OCI-M1 (cell line): ENCODE measurements at places on chromosomes 2 and 18.

DNA sequence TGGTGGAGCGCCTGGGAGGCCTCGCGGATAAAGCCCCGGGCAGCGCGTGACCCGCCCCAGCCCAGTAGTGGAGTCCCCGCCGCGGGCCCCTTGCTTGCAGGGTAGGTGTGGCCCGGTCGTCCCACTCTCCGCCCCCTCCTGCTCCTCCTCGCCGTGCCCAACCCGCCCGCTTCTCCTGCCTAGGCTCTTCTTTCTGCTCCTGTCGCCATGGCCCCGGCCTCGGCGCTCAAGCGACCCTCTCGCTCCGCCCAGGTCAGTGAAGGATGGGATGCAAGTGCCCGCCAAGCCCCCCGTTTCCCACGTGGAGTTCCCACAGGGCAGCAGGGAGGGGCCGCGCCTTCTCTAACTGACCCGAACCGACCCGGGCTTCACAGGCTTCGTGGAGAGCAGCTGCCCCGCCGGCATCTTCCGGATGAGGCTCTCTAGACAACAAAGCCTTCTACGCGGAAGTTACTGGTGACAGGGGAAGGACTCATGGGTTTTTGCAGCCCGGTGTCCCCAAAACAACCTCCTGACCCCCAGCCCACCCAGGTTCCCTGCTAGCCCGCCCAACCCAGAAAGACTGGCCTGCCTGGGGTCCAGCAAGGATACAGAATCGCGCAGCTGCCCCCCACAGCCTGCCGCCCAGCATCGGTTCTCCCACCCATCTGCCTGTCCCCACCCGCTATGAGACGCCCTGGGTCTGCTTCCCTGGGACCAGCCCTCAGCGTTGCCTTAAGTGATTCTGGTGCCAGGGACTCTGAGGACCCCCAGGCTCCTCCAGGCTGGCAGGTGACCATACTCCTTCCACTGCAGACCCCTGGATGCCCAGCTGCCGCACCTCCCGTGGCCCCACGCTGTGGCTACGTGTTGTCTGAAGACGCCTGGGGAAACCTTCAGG is 32.8 kb downstream of the TTC32 start:
- DNase-seq: no peak

DNA sequence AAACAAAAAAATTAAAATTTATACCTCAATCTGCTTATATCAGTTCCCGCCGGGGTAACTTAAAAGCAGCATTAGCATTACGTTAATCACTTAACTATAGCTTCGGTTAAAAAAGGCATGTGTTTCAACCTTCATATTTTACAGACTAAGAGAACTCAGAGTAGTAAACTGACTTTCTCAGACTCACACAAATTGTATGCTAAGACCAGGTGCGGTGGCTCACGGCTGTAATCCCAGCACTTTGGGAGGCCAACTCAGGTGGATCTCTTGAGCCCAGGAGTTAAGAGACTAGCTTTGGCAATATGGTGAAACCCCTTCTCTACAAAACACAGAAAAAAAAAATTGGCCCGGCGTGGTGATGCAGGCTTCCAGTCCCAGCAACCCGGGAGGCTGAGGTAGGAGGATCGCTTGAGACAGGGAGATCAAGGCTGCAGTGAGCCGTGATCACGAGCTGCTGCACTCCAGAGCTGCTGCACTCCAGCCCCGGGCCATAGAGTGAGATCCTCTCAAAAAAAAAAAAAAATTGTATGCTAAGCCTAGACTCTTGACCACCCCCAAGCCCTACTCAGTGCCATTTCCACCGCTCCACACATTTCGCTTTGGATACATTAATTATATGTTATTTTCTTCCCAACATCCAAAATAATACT is 2.4 kb downstream of the HNRNPLL start:
- DNase-seq: peak; percentile 64

DNA sequence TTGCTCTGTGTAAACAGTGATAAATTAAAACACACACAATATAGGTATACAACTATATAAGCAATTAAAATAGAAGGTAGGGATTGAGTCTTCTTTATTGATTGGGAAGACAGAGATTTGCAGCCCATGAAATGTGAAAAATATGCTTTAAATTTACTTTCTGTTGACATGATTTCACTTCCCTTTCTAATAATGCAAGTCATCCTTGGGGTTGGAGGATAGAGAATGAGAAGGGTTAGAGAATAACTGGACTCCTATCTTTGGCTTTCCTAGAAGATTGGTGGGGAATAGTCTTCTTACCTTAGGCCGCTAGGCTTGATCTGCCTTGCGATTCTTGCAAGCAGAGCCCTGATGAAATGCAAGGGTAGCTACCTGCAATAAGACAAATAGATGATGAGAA is 339.8 kb downstream of the NYAP2 start:
- DNase-seq: peak; percentile 10

DNA sequence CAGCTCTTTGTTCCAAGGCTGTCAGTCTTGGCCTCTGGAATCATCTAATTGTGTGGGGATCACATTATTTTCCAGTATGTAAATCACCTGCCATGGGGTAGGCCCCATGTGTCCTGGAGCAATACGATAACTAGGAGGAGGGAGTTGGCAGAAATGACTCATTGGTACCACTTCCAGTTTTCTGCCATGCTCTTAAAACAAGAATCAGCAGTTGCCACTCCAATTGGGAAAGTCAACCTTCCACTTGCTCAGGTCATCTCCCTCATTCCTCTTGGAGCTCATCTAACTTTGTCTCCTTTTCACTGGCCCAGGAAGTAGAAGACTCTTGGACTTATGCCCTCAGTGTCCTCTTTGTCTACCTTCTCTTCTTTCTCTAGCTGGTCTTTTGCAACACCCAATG is 487.0 kb downstream of the SLC4A3 start:
- no peak for DNase-seq

DNA sequence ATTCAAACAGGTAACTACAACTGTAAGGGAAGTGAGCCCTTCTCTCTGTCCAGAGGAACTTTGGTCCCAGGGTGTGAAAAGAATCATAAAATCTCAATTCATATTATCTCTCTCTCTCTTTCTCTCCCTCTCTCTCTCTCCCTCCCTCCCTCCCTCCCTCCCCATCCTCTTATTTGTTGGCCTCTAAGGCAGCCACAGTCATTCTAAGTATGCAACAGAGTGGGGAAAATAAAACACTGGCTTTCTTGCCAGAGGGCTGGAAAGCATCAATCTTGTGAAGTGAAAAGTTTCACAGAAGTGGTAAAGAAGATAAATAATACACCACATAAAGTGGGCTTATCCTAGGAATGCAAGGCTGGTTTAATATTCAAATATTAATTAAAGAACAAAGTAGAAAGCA is 95.6 kb upstream of the KCNH7 start:
- DNase-seq: no peak

DNA sequence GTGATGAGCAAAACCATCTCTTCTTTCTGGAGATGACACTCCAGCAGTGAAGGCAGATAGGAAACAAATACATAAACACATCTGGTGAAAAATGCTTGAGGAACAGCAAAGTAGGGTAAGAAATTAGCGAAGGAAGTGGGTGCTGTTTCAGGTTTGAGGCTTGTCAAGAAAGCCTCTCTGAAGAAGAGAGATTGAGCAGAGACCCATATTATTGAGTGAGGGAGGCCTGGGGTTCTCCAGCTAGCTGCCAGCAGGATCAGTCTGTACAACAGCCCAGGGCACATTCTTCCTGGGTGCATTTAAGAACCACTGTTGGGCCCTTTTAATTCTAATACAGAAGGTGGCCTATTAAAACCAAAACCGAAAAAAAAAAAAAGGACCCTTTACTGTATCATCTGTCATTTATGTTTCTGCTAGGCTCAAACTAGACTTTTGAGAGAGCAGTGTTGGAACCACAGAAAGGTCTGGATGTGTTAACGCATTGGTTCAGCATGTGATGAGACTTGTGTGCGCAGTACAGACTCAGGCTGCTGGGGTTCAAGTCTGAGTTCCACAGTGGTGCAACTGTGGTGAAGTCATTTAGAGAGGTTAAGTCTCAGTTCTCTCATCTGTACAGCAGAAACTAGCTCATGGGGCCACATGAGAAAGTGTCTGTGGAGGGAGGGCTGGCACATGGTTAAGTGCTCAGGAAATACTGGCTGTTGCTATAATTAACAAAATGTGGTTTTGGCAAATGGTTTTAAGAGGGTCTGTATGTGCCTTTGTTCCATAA is 28.9 kb downstream of the MGAT5 start:
- DNase-seq: no peak

- peak; percentile 44 for DNase-seq
Measured at GRCh38 chr2:100744589-100744988, 75.3 kb upstream of the NPAS2 start.

DNA sequence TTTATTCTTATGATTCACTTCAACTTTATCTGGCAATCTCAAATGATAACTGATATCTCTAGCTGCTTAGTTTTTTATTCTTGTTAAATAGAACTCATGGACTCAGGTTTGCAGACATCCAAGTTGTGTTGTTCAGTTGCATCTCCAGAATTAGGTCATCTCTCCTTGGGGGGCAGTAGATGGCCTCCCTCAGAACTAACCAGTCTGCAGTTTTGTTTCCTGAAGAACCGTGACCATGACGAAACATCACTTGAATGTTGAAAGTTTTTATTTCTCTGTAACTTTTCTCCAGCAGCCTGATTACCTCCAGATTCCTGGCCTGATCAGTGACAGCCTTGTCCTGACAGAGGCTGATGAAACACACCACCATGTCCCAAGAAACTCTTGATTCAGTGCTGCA is 321.5 kb downstream of the GALNT13 start:
- DNase-seq: no peak

GRCh38 chr2:151336863-151337371 is 20.5 kb upstream of the TNFAIP6 start:
- no peak for DNase-seq

- no peak for DNase-seq
Measured at GRCh38 chr2:102796337-102796736, 34.5 kb downstream of the TMEM182 start.

DNA sequence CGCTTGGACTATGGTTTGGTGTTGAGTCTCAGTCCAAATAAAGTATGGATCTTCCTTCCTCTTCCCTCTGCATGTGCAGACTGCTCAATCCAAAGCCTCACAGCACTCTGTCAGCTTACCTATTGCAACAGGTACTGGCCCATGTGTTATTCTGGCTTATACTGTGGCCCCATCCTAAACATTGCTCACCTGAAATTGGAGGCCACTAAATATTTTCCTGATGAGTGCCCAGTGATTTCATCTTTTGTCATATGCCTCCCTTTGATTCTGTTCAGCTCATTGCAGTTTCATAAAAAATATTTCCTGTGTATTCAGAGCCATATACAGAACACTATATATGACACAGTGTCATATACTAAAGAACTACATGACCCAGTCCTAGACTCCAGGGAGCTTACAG is 86.3 kb upstream of the FAM136A start:
- DNase-seq: no peak

DNA sequence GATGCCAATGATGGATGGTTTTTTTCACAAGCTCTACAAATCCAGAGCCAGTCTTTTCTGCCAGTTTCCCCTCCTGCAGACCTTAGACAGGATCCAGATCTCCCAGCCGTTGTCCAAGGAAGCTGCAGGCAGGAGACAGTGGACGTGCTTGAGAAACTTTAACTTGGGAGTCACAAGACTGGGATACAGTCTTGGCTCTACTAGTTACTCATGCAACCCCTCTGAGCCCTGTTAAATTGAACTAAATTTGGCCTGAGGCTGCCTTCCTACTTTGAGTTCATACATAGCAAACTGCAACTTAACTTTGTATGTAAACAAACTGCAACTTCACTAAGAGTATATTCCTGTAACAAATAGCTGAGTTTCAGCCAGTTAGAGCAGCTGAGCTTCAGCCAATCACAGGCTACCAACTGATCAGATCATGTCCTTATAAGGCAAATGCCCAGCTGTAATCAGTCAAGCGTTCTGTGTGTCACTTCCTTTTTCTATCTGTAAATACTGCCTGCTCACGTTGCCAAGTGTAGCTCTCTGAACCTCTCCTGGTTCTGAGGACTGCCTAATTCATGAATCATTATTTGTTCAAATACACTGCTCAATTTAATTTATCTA is 140.9 kb downstream of the CAPN13 start:
- DNase-seq: peak; percentile 67

- no peak for DNase-seq
Measured at GRCh38 chr2:51846018-51846417, 814.1 kb upstream of the NRXN1 start.

DNA sequence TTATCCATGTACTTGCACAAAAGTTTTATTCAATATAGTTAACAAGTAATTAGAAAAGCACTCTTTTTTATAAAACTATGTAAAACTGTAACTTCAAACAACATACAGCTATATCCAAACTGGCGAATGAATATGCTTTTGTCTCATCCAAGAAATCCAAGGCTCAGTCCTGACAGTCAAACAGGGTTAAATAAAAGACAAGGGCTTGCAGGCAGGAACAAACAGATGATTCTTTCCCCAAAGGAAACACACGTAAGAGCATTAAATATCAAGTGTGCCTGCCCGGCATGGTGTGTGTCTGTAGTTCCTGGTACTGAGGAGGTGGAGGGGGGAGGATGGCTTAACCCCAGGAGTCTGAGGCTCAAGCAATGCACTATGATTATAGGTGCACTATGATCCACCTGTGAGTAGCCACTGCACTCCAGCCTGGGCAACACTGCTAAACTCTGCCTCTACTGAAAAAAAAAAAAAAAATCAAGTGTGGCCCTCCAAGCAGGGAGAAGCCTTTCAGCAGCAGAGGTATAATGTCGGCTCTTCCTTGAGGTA is 171.3 kb downstream of the DLGAP1 start:
- no peak for DNase-seq

DNA sequence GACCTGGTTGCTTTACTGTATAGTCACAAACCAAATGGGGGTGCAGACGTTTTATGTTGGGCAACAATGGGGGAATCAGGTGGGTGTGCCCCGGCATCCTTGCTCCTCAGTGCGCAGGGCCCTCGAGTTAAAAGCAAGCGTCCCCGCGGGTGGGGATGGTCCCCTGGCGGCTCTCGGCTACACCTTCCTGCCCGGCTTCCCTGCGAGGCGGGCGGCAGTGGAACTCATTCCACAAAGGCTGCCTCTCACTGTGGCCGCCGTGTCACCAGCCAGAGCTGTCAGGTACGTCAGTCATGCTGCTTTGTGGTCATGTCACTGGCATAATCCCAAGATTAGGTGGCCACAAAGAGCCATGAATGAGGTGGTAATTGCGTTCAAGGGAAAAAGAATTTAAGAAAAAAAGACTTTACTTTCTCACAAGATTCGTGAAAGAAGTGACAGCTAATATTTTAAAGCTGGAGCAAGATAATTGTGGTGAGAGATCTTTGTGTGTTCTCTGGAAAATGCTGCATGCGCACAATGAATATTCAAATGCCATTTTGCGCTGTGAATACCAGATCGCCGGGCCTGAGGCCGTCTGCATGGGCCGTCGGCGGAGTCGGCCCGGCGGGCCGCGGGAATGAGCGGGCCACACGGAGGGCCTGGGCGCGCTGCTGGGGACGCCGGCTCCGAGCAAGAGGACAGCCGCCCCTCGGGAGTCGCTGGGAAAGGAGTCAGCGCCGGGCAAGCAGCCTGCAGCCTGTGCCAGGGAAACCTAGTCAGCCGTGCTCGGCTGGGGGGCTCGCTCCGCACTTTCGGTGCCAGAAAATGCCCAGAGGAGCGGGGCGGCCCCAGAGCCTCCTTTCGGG is 82.3 kb upstream of the LDLRAD4 start:
- DNase-seq: peak; percentile 59
